NCI-H446 (cell line): ENCODE measurements at places on chromosomes 1 and 21.
A peak's percentile ranks its signal among the peaks of the same experiment; 100 is the strongest.

- peak; percentile 73 for DNase-seq
Observed at GRCh38 chr21:36854391-36854790, 112.1 kb downstream of the HLCS start.

DNA sequence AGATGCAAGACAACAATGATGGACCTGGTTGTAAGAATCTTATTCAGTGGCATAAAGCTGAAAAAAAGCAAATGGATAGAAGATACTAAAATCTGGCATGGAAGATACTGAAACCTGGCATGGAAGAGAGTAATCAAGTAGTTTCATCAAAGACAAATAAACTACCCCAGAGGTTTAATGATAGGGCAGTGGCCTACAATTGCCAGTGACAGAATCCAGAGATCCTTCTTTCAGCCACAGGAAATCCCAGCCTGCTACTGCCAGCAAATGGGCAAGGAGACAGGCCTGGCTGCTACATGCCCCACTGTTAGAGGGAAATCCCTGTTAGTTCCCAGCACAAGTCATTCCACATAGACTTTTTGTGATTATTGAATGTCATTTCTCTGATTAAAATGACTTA is 409.4 kb downstream of the VAV3 start:
- DNase-seq = no peak

DNA sequence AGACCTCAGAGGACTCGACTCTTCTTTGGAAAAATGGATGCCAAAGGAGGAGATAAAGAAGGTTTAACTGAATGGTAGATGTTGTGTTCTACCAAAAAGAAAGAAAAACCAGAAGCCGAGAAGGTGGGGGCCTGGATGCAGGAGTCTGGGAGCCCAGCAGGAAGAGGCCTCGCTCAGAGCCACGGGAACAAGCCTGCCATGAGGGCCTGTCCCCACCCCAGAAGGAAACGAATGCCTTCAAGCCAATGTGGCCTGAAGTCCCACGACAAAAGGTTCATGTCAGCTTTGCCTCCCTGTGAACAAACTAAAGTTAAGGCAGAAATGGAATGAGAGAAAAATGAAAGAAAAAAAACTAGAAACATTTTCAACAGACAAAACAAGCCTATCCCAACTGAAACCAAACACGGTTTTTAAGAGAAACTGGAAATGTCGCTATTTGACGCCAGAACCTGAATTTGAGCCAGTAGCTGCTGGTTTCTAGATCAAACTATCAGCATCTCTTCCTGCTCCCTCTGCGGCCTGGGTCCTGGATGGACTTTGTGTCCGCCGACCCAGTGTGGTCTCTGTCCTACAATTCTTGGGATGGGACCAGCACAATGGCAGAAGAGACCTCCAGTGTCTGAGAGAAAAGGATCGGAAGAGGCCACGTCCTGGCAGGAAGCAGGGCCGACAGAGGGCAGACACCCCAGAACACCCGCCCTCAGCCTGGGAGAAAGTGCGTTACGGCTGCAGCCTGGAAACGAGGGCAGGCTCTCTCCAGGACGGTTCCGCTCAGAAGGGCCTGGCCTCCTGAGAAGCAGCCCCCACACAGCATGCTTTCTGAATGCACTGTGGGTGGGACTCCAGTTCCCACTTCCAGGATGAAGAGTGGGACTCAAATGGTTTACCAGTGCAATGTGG is 35.2 kb downstream of the SLC45A1 start:
- DNase-seq = no peak

DNA sequence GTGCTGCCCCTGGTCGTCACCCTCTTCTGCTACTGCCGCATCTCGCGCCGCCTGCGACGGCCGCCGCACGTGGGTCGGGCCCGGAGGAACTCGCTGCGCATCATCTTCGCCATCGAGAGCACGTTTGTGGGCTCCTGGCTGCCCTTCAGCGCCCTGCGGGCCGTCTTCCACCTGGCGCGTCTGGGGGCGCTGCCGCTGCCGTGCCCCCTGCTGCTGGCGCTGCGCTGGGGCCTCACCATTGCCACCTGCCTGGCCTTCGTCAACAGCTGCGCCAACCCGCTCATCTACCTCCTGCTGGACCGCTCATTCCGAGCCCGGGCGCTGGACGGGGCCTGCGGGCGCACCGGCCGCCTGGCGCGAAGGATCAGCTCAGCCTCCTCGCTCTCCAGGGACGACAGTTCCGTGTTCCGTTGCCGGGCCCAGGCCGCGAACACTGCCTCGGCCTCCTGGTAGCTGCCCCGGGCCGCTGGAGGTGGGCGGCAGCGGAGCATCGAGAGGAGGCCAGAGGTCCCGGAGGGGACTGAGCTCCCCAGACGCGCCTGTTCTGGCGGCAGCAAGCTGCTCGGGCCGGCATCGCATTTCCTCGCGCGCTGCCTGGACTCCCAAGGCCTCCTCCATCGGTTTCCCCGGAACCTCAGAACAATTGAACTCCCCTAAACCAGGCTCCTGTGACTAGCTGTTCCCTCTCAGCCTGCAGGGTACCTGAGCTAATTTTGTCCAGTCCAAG is 1.1 kb downstream of the GPR25 start:
- no peak for DNase-seq

- DNase-seq = no peak
Observed at GRCh38 chr1:66298464-66298863, 235.5 kb upstream of the SGIP1 start.

DNA sequence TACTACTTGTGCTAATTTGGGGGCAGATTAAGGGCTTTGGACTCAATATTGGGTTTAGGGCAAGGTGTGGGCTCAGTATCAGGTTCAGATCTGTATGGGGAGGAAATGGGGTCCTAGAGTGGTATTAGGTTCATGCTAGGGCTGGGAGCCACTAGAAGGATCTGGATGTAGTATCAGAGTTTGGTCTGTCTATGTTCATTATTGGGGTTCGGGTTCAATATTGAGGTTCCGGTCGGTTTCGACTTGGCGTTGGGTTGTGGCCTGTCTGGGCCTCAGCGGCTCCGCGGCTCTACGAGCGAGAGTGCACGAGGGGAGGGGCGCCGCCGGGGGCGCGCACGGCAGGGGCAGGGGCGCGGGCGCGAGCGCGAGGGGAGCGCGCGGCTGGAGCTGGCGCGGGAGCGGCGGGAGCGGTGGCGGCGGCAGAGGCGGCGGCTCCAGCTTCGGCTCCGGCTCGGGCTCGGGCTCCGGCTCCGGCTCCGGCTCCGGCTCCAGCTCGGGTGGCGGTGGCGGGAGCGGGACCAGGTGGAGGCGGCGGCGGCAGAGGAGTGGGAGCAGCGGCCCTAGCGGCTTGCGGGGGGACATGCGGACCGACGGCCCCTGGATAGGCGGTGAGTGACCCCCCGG is at the start of gene PTPRF:
Gene PTPRF (plus strand): TSS at position 401 of the 624 bp plus-strand sequence. CDS start 14,193 bp downstream, outside the sequence.
- DNase-seq = no peak

DNA sequence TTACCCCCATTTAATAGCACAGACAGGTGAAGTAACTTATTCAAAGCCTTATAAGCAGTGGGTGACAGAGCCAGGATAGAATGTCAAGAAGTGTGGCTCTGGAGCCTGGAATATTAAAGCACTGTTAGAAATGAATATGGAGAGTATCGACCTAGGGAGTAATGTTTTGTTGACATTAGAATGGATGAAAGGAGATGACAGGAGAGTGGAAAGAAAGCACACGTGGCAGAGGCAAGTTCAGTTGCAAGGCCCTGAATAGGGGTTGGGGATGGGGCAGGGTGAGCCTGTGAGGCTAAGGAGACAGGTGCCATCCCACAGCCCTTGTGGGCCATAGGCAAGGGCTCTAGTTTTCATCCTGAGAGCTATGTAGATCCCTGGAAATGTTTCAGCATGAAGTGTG is 125.5 kb upstream of the PLXNA2 start:
- no peak for DNase-seq

DNA sequence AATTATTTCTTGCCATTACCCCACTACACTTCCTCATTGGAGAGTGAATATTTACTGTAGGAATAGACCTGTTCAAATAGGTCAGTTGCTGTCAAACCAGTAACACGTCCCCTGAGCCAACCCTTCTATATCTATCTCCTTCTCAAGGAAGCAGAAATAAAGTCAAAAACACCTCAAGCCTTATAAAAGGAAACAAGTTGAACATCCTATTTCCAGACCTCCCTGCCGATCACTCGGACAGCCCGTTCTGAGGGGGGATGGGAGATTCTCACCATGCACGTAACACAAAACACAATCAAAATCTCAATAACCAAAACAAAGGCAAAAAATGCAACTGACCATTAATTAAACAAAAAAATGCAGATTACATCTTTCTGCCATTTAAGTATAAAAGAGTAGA is 121.5 kb upstream of the KRTAP19-8 start:
- DNase-seq = no peak

DNA sequence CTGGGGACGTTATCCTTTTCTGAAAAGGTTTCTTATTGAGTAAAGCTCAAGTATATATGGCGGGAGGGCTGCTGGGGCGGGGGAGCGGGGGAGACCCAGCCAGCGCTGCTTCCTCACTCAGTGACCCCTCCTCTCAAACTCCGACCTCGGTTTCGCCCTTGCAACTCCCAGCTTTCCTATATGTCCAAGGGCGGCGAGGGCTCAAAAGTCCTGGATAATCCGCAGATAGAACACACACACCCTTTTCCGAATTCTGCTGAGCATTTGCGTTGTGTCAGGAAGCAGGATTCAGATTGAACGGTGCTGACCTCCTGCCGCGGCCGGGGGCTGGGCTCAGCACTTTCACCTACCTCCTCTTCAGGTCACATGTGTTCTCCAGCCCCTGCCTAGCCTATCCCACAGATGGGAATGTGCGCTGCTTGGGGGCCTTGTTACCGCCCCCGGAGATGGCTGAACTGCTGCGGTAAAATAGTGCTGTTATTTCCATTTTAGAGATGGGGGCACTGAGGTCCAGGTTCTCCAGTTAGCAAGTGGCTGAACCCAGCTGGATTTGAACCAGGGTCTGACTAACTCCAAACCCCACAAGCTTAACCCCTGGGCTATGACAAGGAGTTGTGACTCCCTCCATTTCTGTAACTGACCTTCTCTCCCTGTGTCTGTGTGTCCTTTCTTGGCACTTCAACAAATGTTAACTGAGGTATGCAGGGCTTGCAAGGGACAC is 795 bp upstream of the AHDC1 start:
- DNase-seq = no peak

DNA sequence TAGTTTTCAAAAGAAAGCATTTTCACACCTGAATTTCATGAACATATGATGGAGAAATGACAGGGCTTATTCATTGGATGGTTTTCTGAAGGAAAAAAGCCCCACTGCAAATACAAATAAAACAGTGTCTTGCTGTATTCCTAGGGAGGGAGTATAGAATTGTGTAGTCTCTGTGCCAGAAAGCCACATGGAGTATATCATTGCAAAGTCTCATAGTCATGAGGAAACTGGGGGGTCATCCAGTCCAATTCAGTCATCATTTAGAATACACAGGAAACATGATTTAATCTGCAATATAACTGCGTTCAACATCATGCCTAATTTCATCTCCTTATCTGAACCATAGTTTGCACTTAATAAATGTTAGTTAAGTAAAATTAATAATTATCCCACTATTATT is 222.3 kb downstream of the NTNG1 start:
- DNase-seq = no peak

DNA sequence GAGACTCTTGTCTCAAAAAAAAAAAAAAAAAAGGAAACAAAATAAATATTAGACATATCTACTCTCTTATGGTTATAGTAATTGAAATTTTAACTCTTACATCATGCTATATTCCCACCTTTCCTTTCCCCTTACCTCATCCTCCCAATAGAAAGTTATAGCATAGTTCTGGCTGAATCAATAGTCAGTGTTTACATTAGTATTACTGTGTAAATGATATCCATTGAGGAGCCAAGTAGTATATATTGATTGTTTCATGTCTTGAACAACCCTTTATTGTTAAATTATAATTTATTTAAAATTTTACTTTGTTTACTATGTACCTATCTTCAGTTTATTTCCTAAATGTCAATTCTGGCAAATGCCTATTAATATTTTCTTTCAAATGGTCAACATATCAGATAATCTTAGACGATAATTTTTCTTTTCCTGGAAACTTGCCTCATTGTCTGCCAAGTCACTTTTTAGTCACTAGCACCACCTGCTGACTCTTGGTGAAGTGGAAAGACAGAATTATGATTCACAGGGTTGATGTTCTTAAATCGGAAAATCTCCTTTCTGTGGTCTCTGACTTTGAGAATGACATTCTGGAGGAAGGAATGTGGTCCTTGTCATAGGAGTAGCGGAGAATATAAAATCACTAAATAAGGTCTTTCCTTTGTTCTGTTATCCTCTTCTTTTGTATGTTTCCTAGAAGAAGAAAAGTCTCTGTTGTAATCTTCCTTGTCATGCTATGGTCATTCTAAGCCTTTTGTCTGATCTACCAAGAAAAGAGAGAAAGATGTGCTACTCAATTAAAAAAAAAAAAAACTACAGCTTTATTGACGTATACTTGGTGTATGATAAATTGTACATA is 8.6 kb downstream of the HJV start:
- DNase-seq = peak; percentile 78

- DNase-seq = no peak
Observed at GRCh38 chr1:111737216-111738132, 1.7 kb downstream of the INKA2 start.

- DNase-seq = no peak
Observed at GRCh38 chr1:203264052-203264501, 34.6 kb upstream of the CHIT1 start.

DNA sequence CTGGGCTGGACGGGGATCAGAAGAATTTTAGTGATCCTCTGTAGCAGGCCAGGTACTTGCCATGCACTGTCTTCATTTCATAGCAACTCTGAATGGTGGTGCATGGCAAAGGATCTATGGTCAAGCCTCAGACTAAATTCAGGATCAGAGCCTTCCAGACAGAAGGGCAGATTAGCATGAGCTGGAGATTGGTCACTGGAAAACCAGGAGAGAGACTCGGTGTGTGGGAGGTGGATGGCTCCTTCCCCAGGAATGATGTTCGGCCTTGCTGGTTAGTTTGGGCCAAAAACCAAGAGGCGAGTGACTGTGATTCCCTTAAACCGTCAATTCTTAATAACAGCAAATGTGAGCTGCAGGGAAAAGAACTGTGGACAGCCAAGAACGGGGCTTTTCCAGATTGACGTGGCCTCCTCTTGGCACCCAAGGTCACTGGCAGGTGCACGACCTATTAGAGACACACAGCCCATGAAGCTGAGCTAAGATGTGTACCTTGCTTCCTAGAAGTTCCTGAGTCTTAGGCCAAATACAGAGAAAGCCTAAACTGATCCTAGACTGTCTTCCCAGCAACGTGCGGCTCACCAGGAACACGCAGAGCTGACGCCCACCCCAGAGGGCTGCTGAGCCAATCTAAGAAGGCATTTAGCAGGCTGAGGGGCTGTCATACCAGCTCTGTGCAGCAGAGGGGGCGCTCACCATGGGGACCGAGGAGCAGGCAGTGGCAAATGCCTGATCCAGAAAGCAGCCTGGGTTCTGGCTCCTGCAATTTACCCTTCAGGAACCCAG is 18.5 kb downstream of the ALDH4A1 start:
- peak; percentile 10 for DNase-seq

DNA sequence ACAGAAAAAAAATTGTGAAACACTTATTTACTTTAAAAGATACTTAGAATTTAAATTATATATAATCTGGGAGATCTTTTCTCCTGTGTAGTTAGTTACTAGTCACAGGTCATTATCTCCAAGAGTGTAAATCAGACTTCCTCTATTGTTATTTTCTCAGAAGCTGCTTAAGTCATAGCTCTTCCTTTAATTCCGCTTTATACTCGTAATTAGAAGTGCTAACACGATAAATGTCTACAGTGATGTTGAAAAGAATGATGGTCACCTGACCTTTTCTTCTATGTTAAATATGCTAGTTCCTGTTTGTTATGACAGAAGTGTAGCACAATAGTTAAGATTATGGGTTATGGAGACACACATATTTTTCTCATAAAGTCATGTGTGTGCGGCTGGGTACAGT is 123.6 kb downstream of the TGFB2 start:
- DNase-seq = no peak
